Breast epithelium (tissue), 4 donors: ENCODE measurements at places on chromosomes 1 and 21.

GRCh38 chr1:232743999-232744398 lies 61.2 kb upstream of the MAP10 start:
- no peak for DNase-seq

DNA sequence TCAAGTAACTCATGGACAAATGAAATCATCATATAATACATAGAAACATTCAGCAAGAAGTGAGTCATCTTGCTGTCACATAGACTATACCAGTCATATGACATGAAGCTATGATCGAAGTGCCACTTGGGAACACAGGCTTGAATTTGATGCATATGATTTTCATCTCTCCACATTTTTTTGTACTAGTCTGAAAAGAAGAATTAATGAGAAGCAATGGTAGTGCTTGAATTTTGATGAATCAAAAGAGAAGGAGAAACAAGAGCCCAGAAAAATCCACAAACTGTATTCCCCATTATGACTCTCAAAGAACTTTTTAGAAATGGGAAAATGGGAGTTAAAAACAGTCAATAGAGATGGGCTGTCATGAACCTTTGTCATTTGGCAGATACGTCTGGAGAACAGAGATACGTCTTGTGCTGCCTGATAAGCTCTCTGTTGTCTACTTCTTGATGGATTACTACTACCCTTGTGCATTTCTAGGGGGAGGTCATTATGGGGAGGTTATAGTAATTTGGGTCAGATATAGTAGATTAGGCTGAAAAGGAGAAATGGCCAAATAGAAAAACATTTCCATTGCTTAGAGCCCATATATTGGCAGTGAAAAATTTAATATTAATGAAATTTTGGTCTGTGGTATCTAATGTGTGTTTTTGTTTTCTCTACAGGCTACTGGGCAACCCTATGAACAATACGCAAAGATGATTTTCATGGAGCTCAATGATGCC lies 8.0 kb upstream of the LEPR start:
- no peak for DNase-seq

DNA sequence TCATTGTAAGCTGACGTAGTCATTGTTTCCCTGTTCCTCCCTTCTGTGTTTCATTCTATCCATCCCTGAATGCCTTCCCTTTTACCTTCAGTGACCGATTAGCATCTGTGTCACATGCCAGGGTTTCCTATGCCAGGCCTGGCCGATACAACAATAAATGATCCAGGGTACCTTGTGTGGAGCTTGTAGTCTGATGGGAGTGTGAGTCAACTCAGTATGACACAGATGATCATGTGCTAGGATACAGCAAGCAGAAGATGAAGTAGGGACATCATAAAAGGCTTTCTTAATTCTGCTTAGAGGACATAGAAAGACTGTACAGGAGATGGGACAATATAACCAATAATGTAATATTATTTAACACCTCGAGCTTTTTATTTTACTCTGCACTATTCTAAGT lies 164.1 kb upstream of the C8B start:
- no peak for DNase-seq

GRCh38 chr1:83735526-83735925 lies 263.4 kb downstream of the TTLL7 start:
- no peak for DNase-seq

DNA sequence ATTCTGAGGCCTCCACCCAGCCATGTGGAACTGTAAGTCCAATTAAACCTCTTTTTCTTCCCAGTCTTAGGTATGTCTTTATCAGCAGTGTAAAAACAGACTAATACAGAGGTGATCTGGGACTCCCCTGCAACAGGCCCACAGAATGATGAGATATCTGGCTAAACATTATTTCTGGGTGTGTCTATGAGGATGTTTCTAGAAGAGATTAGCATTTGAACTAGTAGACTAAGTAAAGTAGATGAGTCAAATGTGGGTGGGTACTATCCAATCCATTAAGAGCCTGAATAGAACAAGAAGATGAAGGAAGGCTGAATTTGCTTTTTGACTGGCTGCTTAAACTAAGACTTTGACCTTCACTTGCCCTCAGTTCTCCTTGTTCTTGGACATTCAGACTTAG lies 396.5 kb upstream of the LRRC7 start:
- no peak for DNase-seq

- no peak for DNase-seq
These were observed 62.5 kb downstream of the SCCPDH start for GRCh38 chr1:246786606-246787238.

DNA sequence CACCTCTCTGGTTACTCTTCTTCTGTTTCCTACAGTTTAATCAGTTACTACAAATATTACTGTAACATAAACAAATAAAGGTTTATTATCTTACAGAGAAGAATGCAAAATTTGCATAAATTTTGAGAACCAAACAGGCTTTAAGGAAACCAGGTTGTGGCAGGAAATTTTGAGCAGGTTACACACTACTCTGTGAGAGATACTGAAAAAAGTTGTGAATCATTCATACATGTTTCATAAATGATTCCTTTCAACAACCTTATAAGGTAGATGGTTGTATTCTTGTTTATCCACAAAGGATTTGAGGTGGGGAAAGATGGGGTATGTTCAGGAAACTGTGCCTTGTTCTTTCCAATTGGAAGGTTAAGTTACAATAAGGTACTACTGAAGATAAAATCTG lies 58.6 kb downstream of the MAST2 start:
- DNase-seq: no peak

- no peak for DNase-seq
These were observed 71.4 kb downstream of the MRPL37 start for GRCh38 chr1:54271341-54271740.
